NCI-H1048 (cell line): ENCODE measurements at places on chromosomes 7 and 10.

DNA sequence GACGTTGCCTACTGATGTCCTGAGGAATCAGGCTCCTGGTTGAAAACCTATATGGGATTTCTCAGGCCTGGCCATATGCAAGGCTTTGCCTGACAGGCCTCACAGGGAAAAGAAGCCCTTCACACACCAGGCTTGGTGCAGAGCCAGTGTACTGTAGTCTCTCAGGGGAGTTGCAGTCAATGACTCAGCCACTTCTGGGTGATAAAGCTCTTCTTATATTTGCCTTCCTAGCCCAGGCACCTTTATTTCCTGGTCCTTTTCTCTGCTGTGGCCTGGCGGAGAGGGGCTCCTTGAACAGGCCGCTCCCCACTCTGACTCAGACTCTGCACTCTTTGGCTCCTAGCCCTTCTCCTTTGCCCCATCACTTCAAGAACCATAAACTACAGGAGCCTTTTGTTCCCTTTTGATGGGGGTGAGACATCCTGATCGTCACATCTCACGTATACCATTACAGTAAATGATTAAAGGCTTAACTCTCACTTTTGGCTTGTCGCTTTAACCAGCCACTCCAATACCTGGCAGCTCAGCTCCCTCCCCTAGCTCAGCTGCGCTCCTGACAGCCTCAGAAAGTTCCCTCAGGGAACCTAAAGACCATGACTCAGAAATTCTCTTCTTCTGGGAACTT lies 33.5 kb downstream of the DPY19L1 start:
- DNase-seq, result no peak

DNA sequence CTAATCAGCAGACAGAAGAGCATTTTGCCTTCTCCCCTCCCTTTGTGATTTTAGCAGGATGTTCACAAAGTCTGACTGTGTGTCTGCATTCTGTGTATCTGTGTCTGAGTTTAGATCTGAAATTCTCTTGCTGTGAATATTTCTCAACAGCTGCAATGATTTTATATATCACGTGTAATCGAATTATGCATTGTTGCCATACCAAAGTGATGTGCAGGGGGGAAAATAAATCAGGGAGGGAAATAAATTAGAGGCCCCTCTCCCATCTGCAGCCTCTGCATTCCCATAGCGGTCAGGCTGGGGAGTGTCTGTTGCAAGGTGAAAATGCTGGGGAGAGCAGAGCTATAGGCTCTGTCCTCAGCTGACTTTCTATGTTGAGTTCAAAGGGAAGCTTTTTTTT lies 209.0 kb downstream of the LRMDA start:
- DNase-seq, result no peak

GRCh38 chr10:17122052-17122451 lies 7.6 kb downstream of the CUBN start:
- DNase-seq, result no peak

- DNase-seq, result no peak
Measured at GRCh38 chr10:123603130-123603529, 63.0 kb upstream of the GPR26 start.

- DNase-seq, result no peak
Measured at GRCh38 chr10:72310636-72311035, 36.9 kb downstream of the DDIT4 start.

DNA sequence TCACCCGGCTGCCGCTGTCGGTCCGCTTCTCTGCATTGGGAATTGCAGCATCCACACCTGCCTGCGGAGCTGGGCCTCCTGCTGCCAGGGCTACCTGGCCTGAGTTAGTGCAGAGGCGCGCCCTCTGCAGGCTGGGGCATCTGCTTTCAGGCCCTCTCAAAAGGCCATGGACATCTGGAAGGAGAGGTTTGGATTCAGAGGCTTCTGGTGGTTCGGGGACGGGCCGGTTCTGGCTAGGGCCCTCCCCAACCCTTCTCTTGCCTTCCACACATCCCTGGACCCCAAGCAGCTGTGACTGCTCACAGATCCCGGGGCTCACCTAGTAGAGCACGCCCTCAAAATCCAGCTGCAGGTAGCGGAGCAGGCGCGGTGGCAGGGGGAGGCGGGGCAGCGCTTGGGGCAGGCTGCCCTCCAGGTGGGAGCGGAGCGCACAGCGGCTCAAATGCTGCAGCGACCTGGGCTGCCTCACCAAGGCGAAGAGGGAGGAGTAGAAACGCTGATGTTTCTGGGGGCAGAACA lies 8.4 kb upstream of the GBX1 start:
- DNase-seq, result no peak

- DNase-seq, result no peak
Measured at GRCh38 chr7:135409845-135410542, 99.9 kb downstream of the CNOT4 start.

DNA sequence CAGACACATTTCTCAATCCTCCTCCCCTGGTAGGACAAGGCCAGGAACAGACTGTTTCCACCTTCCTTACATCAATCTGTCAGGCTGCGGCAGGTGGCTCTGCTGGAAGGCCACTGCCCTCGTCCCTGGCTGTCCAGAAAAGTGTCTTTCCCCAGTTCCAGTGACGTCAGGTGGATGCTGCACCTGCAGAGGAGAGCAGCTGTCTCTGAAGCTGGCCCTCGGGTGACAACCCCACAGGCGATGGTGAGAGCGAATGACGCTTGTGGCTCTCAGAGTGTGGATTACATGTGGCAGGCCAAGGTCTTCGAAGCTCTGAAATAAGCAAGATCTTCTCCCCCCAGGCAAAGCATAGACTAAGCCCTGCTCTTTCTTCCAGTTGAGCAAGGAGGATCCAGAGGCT lies 146.9 kb upstream of the RET start:
- no peak for DNase-seq

- DNase-seq, result no peak
Measured at GRCh38 chr10:9895453-9895852, 1122.2 kb upstream of the CELF2 start.

GRCh38 chr7:41955893-41956675 lies 253.2 kb upstream of the INHBA start:
- DNase-seq, result no peak

DNA sequence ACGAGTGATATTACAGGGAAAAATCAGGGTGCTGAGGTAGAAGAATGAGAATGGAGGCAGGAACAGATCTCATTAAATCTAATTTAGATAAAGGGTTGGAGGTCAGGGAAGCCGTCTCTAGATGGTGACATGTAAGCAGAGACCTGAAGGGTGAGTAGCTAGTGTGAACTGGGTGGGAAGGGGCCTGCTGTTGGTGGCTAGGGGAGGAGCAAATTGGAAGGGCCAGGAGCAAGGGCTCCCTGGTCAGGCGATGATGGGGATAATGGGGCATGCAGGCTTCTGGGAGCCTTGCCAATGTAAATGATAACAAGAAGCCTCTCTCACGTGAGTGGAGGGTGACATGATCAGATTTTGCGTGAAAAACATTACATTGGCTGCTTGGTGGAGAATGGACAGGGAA lies 76.3 kb downstream of the WDFY4 start:
- no peak for DNase-seq
